ENCODE measurements at places on chromosomes 7 and 10.

- DNase-seq, result no peak
Measured at GRCh38 chr7:30618961-30619360, 24.3 kb downstream of the GARS1 start.

DNA sequence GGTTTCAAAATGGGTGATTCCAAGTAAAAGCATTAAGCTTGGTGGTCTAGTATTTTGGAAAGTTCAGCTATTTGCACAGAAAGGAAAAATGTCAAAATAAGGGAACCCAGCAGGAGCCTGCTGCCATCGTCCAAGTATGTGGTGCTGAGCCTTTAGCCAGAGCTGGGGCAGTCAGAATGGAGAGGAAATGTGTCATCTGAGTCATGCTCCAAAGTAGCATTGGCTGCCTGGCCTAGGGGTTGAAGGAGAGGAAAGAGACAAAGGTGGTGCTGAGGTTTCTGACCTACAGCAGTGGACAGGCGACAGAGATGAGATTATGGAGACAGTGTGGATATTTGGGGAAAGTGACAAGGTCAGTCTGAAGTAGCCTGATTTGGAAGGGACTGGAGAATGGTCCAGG is 103.9 kb downstream of the PLCE1 start:
- DNase-seq, result no peak

GRCh38 chr10:33441561-33441960 is 107.1 kb upstream of the NRP1 start:
- DNase-seq, result no peak

DNA sequence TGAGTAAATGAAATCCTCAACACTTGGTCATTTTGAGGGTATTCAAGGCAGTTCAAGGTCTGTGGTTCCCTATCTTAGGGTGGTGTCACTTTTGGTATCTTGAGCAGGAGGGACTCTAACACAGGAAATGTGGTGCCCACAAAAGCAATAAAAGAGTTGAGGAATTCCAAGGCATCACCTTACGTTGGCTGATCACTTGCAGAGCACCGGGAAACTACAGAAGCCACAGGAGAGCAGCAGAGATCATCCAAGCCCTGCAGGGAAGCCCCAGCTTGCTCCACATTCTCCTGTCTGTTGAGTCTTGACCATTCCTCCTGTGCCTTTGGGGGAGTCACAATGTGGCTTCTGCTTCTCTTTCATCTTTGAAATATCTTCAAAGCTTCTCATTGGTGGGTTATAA is 565.8 kb upstream of the ADARB2 start:
- no peak for DNase-seq

DNA sequence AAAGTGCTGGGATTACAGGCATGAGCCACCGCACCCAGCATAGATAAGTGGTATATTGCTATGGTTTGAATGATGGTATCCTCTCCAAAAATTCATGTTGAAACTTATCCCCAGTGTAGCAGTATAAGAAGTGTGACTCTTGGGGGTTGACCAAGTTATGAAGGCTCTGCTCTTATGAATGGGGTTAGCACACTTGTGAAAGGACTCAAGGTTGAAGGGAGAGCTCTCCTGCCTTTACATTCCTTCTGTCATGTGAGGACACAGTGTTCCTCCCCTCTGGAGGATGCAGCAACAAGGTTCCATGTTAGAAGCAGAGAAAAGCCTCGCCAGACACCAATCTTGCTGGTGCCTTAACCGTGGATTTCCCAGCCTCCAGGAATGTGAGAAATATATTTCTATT is 58.0 kb downstream of the ADK start:
- no peak for DNase-seq

DNA sequence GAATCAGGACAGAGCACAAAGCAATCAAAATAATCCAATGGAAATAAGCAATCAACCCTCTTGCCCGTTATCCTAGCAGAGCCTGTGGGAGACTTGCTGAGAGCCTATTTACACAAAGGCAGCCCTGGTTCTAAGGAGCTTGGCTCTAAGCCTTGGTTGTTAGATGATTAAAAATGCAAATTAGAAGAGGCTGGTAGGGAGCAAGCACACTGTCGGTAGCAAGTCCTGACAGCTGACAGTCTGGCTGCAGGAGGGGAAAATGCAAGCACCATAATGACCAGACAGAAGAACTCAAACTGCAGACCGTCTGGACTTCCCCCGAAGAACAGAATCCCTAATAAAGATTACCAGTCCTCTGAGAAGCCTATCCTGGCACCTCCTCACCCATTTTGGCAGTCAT is 131.8 kb upstream of the CTTNBP2 start:
- no peak for DNase-seq

DNA sequence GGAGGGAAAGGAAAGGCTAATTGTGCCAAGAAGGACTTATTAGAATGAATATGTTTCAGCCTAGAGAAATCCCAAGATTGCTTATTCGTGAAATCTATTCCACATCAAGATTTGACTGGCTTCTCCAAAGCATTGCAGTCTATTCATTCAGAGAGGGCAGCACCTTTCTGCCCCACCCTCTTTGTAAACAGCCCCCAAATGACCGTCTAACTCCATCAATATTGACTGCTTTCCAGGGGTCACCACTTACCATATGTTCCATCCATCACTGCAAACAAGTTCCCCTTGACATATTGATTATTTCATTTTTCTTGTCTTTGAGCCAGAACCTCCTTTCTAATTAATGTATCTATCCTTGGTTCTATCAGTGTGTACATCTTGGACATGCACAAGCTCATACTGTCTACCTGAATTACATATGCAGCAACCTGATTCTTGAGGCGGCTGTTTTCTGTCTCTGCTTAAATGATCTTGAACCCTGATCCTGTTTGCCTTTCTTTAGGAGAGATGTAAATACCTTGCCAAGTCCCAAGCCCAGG is 44.2 kb upstream of the PTER start:
- no peak for DNase-seq

GRCh38 chr10:78231939-78232338 is 198.3 kb downstream of the RPS24 start:
- no peak for DNase-seq

- DNase-seq, result no peak
Measured at GRCh38 chr7:112122144-112122543, 84.1 kb downstream of the DOCK4 start.

- no peak for DNase-seq
Measured at GRCh38 chr7:133530682-133531081, 277.8 kb downstream of the EXOC4 start.

DNA sequence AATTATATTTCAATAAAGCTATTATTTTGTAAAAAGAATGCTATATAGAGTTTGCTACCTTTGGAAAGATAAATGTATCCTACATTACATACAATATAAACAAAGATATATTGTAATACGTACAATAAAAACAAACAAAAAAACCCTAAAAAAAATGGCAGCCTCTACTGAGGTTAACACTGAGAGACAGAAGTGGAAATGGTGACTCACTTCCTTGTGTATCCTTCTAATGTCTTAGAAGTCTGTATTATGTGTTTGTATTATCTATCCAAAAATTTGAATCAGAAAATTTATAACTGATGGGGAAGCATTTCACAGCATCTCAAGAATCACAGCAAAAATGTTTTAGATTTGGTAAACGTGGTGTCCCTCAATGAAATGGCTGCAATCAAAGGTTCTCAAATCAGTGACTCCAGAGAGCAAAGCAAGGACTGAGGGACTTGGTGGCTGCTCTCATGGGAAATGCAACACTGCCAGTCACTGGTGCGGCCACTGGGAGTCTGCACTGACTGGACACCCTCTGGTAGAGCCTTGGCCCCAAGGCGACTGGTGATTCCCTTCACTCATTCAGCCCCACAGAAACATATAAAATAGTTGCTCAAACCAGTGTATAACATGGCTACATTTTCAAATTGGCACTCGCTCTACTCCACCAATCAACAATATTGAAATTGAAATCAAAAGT is 53.8 kb downstream of the PANK1 start:
- DNase-seq, result no peak

- DNase-seq, result no peak
Measured at GRCh38 chr7:42947521-42947920, 15.3 kb downstream of the MRPL32 start.

DNA sequence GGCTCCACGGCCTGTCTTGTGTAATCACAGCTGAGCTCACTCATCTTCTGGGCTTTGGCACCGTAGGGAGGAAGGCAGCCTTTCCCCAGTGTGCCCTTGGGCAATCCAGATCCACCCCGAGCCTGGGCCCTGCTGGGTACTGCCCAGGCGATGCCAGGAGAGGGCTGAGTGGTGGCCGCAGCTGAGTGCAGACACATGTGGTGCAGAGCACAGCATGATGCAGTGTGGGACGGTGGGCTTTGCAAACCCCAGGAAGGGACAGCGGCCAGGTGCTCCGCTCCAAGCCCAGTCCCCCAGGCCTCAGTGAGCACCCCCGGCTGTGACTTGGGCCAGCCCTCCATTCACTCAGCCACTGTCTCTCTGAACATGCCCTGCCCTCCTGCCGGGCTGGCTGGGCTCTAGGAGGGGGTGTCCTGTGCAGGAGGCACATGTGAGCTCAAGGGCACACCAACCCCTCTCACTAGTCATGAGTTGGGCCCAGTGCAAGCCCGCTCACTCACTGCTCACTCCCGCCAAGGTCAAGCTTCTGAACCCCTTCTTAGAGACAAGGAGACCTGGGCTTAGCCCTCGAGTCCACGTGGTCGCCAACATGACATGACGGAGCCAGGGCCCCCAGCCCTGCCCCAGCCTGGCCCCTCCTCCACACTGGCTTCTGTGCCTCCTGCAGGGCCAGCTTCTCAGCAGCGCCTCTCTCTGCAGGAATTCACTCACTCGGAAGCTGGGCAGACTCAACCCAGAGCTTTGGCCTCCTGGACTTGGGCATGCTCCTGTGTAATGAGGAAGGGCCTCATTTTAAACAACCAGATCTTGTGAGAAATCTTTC is 77.5 kb upstream of the INSIG1 start:
- DNase-seq, result no peak

DNA sequence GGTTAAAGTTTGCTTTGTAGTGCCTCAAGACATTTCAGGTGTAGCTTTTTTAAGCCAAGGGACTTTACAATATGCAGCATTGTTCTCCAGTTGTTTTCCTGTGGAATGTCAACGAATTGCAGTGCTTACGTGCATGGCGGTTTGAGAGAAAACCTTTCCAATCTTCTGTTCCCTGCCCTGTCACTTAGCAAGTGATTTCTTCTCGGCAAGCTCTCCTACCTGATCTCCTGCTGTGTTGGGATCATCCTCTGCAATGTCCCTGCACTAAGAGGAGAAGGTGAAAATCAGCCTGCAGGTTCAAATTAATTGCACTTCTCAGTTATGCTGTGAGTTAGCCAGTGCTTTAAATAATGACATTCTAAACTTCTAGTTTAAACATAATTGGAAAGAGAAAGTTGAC is 197.6 kb upstream of the FZD1 start:
- DNase-seq, result no peak

DNA sequence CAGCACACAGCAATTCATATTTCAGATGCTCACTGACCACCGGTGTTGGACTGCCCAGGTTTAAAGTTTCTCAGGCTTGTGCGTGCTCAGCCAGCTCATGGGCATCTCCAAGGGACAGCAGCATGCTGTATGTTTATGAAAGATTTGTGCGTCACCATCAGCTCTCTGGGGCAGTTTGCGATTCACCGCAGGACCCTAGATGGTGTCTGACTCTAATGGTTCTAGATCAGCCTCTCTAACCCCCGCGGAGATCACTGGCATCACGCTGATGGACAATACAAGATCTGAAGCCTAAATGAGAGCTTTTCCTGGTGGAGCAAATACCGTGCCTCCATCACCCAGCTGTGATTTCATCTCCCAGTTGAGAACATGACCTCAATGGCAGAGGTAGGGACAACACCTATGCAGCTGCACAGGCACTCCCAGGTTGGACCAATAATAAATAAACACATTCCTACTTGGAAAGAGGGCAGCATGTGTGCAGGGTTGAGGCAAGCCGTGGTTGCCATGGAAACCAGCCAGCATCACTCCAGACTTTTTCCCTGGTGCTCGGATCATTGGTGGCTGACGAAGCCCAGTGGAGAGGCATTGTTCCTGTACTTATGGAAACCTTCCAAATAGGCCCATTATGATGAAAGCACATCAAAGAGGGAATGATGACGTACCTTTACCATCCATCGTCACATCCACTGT is 253.6 kb downstream of the KCNMA1 start:
- DNase-seq, result no peak

DNA sequence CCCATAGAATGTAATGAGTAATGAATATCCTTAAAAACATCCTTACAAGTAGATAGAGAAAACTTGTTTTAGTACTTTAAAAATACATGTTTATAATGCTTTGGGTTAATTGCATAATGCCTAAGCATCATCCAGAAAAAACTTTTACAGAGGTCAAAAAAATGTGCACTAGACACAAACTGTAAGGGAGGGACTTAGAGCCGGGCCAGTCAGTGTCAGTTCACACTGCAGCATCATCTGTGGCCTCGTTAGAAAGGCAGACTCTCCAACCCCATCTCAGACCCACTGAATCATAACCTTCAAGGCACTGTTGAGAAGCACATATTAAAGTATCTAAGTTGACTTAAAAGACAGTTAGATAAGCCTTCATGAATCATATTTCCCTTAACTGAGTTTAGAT is 230.1 kb upstream of the PRPS1L1 start:
- no peak for DNase-seq

DNA sequence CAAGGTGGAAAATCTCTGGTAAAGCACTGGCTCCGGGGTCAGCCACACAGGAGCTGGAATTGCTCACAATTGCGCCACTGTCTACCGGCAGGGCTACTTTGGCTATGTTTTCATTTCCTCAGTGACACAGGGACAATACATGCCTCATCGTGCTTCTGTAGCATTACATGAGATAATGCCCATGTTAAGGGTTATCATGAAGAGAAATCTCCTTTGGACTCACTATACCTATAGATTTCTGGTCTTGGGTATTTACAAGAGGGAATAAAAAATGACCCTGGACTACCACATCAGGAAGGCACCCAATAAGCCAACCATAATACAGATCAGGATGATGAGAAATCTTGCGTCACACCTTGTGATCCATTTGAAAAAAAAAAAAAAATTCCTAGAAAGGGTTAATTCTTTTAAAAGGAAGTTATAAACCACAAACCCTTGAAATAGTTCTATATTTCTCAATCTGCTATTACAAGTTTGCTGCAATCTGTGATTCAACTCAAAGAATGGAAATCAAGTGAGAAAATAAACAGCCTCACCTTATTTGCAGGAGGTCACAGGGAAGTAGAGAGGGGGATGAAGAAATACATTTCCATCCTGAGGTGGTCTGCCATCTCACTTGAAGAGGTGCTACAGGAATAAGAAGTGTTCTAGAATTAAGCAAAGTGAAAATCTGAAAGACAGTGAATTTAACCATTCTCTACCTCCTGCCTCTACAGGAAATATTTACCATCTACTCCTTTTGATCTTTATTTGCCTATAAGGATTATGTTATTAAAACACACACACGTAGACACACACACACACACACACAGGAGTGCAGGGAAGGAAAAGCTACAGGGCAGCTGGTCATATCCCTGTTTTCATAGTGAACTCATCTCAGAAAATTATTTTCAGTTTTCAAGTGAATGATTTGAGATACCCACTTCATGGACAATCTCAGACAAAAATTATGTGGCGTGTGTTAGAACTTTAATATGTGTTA is 231.3 kb upstream of the CELF2 start:
- DNase-seq, result no peak
